C1 segment of cervical spinal cord (tissue), 14 donors: ENCODE measurements at places on chromosomes 6 and 20.

GRCh38 chr20:64168381-64169090 is 4.3 kb downstream of the MYT1 start:
- DNase-seq, result no peak

- DNase-seq, result no peak
Observed at GRCh38 chr6:105639124-105639523, 236.2 kb upstream of the PREP start.

DNA sequence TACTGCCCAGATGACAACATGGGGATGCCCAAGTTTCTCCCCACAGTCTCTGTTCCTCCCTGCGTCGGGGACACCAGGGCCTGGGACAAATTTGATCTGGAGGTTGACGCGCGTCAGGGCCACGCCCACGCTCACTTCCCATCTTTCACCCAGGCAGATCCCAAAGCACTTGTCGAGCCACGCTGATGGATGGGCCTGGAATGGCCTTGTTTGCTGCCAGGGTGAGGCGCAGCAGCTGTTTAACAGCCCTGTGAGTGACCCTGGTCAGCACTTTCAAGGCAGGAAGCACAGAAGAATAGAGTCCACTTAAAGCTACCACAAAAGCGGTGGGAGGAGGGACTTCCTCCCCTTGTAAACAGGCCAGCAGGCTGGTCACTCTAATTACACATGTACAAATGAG is 324.7 kb upstream of the JARID2 start:
- DNase-seq, result no peak

DNA sequence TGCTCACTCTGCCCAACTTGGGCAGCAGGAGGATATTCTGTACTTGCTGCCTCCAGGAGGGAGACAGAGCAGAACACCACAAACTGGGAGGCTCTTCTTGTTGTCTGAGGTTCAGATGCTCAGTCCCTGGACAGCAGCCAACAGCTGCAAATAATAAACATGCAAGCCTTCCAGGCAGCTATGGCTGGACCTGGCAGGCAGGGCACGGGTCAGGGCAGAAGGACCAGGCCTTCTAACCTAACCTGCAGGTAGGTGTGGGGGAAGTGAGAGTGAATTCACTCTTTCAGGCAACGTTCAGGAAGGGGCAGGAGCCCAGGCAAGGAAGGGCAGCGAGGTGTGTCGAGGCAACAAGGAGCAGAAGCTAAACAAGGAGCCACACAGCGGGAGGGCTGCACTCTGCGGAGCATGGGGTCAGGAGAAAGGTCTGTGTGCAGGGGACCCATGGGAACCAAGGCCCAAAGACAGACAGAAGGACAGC is 31.5 kb downstream of the NINL start:
- no peak for DNase-seq

DNA sequence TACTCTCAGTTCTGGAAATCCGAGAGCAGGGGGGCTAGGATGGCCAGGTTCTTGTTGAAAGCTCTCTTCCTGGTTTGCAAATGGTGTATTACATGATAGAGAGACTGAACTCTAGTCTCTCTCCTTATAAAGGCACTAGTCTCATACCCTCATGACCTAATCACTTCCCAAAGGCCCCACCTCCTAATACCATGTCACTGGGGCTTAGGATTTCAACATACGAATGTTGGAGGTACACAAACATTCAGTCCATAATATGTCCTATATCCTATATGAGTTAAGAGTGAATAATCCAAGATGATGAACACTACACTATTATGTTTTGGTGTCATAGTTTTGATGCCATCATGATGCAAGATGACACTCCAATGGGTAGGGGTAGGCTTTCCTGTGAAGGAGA is 20.0 kb upstream of the TXLNB start:
- DNase-seq, result no peak

GRCh38 chr20:43188234-43188653 is 1.5 kb downstream of the PTPRT start:
- no peak for DNase-seq

- DNase-seq, result no peak
Observed at GRCh38 chr6:15369838-15370237, 124.0 kb downstream of the JARID2 start.
